ENCODE measurements at places on chromosomes 12 and 14.

DNA sequence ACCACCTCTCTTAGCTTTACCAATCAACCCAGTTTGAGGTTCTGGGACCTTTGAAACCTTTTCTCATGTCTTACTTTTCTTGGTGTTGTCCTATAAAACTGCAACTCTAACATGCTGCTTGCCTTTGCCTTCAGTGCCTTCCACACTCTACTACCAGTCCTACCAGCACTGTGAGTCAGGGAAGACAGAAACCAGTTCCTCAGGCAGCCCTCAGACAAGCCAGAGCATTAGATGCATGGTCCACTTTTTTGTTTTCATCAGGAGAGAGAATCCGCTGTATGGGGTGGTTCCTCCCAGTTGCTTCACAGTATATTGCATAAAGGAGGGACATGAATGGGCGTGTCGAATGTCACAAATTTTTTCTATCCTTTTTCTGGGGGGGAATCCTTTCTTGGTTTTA, 17.3 kb upstream of the KLRB1 start:
- no peak for DNase-seq

- no peak for DNase-seq
Observed at GRCh38 chr12:109738878-109739665, 25.4 kb downstream of the FAM222A start.

DNA sequence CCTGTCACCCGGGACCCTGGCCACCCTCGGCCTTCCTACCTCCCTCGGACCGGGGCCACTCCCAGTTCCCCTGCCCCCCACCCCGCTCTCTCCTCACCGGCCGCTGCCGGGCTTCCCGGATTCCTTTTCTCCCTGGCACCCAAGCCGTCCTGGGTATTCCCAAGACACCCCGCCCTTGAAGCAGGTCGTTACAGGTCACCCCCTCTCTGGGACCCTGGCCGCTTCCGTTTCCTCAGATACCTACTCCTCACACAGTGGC, 493 bp downstream of the NUMB start:
- peak; percentile 57 for DNase-seq

- no peak for DNase-seq
Observed at GRCh38 chr14:104965561-104966231, 12.5 kb downstream of the AHNAK2 start.

- no peak for DNase-seq
Observed at GRCh38 chr14:103312006-103312635, 21.9 kb upstream of the EIF5 start.

DNA sequence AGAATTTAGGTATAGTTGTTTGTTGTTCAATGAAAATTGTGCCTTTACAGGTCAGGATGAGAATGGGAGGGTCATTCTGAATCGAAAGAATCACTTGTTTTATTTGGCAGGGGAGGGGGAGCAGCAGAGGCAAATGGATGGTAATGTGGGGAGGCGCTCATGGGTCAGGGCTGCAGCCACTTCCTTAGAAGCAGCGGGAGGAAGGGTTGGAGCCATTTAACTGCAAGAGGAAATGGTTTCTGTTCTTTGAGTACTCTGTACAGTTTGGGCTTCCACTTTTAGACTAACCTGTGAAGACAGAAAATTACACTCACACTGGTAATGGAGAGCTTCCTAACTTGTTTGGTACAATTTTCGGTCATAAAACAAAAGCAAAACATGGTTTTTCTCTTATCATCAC, 57.2 kb downstream of the PIWIL1 start:
- no peak for DNase-seq

DNA sequence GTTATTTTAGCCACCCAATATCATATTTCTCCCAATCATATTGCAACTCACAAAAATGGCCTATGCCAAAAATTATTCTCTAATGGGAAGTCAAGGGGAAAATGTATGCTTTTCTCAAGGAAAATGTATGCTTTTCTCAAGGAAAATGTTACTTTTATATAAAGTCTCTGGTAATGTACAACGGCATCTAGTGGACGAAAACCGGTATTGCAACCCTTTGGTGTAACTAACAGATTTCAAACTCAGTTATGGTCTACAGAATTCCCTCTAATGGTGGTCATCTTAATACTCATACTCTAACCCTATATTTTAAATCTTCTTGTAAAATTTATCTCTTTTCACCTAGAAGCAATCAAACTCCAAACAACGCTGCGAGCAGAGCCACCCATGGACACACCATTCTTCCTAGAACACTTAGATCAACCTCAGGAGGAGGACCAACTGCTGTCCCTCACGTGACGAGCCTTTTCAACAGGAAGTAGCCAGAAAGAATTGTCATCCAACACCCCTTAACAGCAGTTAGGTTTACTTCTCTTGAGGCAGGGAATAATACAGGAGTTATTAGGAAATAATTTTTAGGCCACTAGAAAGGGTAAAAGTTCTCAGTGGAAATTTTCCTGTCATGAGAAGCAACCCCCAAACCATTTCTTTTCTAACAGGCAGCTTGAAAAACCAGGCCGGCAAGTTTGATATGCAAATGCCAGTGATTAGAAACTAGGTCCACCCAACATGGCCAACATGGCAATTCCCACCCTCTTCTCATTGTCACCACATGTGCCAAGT, 20.1 kb downstream of the APOBEC1 start:
- DNase-seq, result no peak

All from hippocampal formation (tissue), 2 donors.